ENCODE measurements at places on chromosomes 2 and 18.

- no peak for DNase-seq
Observed at GRCh38 chr2:67571785-67572718, 174.9 kb downstream of the ETAA1 start.

GRCh38 chr2:157431176-157431575 lies 12.7 kb downstream of the CYTIP start:
- no peak for DNase-seq

DNA sequence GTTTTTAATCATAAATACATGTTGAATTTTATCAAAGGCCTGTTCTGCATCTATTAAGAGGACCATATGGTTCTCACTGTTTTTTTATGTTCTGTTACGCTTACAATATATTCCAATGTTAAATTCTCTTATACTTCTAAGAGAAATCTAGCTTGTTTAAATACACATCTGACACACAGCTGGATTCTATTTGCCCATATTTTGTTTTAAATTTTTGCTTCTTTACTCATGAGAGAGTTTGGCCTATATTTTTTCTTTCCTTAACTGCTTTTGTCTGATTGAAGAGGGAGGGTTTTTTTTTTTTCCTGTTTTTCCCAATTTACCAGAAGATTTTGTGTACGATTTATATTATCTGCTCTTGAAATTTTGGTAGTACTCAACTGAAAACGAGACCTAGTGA lies 34.9 kb downstream of the RNF144A start:
- no peak for DNase-seq

DNA sequence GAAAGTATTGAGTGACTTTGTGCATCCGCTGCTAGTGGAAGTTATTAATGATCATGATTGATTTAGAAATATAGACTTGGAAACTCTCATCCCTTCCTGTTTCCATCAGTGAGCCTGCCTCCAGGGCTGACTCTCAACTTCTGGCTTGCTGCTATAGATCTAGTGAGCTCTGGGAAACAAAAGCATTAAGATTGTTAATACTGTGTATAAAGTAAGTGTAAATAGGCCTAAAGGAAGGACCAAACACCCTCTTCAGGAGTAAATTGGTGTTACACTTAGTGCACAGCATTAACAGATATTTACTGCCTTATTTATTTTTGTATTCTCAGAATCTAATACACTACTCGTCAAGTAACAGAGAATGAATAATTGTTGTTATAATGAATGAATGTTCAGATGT lies 285.6 kb downstream of the THSD7B start:
- DNase-seq = no peak

DNA sequence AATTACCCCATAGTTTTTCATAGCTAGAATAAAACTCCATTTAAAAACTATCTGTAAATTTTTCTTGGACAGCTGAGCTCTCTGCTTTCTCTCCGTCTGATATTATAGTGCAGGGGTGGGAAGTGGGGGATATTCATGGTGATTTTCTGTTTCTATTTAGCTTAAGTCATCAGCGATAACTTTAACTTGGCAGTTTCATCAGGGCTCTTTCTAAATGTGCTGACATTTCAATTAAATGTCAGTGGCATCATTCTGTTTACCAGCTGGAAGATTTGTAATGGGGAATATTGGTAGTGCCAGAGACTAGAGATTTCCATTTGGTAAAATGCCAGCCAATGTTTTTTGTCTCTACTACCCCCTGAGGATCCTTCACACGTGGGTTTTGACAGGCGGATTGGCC lies 53.5 kb upstream of the CAPN13 start:
- DNase-seq = no peak

GRCh38 chr2:165640247-165640929 lies 153.7 kb downstream of the GALNT3 start:
- no peak for DNase-seq

DNA sequence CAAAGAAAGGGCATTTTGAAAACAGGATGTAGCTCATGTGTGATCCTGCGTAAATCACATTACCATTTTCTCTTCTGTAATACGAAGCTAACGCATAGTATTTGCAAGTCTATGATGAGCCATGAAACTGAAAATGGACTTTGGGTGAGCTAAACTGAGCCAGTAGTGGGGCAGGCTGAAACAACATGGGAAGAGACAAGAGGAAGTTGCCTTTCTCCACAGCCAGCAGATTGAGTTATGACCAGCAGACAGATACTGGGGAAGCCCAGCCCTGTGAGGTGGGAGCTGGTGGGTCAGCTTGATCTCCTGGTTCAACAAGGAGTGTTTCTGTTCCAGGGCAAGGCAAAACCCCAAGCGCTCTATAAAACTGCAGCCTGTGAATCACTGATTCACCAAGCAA lies 11.8 kb downstream of the CYRIA start:
- DNase-seq = no peak

DNA sequence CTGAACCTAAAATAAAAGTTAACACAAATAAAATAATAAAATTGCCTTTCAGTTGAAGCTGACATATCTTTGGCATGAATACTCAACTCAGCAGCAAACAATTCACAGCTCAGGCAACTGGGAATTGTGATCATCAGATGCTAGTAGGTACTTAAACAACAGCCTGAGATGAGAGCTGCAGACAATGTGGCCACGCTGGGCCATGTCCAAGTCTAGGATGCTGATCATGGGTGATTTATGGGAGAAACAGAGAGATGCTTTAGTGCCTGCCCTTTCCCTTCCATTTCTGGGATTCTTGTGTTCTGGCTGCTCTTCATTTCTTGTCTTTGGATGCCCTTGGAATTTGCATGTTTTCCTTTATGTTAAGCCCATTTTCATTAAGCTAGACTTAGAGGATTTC lies 212.4 kb upstream of the CWC22 start:
- no peak for DNase-seq

GRCh38 chr2:31386648-31387047 lies 27.9 kb downstream of the XDH start:
- no peak for DNase-seq

DNA sequence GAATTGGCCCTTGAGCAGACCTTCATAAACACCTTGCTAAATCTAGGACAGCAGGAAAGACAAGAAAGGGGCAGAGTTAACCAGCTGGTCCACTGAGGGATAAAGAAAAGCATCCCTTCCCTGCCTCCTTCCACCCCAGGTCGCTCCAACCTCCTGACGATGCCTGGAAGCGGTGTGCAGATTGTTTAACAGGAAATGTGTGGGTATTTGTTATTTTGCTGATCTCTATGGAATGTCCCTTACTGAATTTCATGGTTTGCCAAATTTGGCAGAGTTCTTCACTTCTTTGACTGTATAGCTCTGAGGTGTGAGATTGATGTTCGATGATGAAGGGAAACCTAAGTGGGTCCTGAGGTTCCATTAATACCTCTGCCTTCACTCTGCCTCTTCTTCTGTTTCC lies 72.9 kb downstream of the MAP3K20 start:
- DNase-seq = no peak

- no peak for DNase-seq
Observed at GRCh38 chr2:9763356-9764152, 79.7 kb upstream of the TAF1B start.

DNA sequence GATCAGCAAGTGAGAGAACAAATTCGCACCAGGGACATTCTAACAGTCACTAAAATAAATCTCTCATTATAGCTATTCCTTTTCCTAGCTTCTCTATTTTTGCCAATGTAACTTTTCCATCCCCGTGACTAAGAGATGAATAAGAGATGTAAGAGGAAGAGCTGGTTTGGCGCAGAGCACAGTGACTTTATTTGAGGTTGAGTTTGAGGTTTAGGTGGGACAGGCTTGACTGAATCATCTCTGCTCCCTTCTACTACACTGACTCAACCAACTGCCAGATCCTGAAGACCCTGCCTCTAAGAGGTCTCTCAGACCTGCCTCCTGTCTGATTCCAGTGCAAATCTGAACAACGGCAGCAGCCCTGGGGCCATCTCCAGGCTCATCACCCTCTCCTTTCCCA lies 28.0 kb downstream of the RFX8 start:
- no peak for DNase-seq

- peak; percentile 65 for DNase-seq
Observed at GRCh38 chr2:26144953-26145680, 27.8 kb upstream of the GAREM2 start.

DNA sequence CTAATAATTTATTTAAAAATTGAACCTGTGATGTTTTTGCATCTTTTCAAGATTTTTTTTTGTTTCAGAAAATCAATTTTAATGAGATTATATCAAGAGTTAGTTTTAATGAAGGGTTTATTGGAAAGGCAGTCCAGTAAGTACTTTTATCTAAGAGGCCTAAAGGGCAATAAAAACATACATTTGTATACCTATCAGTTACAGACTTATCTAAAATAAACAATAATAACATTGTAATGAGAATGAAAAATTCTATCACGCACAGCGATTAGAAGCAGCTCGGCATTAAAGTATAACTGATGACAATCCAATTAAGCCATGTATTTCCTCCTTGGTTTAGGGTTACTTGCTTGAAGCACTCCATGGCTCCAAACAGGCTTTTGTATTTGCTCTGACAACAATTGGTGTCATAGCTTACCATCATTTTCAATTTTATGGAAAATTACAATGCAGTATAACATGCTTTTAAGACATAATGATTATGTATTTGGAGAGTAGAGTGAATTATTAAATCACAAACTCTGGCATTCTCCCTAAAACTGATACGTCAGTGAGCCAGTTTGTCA lies 629.4 kb downstream of the TSN start:
- no peak for DNase-seq

DNA sequence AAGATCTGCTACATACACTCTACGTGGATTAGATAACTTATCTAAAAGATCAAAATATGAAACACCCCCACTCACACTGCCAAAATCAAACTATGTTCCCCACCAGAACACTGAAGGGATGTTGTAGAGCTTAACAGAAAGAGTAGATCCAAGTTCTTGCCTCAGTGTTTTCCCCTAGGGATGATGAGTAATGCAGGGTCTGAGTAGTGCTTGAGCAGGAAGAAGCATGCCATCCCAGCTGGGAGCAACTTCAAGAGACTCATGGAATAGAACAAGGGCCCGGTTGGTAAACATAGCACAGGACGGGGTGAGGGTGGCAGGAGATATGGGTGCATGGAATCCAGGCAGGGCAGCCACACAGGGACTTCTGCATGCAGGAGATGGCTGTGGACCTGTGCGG lies 74.3 kb downstream of the SNTG2 start:
- no peak for DNase-seq

- DNase-seq = peak; percentile 68
Observed at GRCh38 chr18:63199743-63200241, 119.8 kb downstream of the BCL2 start.

DNA sequence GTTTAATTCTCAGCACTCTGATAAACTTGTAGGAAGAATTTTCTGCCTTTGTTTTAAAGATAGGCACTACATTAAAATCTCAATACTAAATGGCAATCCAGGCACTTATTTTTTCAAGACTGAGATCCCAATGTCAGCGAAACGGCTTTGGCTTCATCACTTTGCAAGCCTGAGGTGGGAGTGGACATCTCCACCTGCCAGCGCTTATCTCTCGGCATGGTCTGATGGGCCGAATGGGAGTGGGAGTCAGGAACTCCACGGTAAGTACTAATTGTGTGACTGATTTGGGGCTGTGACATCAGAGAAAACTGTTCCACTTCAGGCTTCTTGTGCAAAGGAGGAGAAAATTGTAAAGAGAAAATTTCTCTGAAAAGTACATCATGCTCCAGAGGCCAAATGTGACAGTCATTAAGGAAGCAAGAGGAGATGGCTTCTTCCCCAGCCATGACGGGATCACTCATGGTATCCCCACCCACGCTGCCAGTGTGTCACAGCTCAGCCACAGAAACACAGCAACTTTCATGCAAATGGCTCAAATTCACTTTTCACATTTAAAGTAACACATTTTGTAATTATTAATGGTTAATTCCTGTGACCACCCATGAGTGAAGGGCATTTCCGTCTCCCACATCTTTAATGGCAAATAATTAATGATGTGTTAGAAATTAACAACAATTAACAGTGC lies 385.5 kb upstream of the HNRNPA3 start:
- DNase-seq = no peak

- no peak for DNase-seq
Observed at GRCh38 chr18:57833441-57834101, 30.5 kb upstream of the ATP8B1 start.

- DNase-seq = no peak
Observed at GRCh38 chr2:157839822-157840221, 36.3 kb downstream of the ACVR1 start.

DNA sequence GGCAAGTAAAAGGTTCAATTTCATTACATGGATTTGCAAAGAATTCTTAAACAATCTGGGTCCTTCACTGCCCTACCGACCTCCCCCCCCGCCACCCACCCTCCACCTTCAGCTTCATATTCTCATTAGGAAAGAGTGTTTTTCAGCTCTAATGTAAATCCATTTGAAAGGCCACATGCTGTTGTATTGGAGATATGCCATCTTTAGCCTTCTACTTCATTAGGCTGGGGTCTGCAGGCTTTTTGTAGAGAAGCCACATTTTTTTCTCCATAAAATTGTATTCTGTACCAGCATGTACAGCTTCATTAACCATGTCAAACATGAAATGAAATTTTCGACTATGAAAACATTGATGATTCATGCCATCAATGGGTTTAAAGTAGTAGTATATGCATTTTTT lies 42.8 kb upstream of the THUMPD2 start:
- DNase-seq = no peak

- no peak for DNase-seq
Observed at GRCh38 chr2:44939106-44940048, 2.1 kb upstream of the SIX3 start.

DNA sequence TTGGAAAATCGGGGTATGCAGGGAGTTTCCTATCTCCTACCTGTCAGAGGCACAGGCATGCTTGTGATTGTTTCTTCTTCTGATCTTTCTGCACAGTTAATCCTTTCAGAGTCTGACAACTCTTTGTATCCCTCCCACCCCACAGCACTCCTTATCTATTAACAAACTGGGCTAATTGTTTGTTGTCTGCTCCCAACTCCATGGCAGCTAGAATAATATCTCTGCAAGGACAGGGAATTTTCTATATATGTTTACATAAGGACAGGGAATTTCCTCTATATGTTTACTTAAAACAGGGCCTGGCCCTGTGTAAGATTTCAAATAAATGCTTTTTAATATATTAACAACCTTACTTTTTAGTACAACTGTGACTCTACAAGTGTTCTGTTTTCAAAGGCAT lies 36.0 kb upstream of the VRK2 start:
- DNase-seq = no peak

DNA sequence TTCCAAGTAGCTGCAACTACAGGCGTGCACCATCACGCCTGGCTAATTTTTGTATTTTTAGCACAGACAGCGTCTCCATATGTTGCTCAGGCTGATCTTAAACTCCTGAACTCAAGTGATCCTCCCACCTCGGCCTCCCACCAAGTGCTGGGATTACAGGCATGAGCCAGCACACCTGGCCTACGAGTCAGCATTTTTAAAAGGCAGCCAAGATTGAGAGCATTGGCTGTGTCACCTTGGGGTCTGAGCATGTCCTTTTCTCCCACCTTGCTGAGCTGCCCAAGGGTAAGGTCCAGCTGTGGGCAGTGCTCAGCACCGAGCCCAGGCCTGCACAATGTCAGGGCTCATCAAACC lies 142.8 kb upstream of the LMAN1 start:
- DNase-seq = no peak

GRCh38 chr2:77866661-77867060 lies 344.5 kb upstream of the LRRTM4 start:
- no peak for DNase-seq

- no peak for DNase-seq
Observed at GRCh38 chr2:151860613-151861146, 32.5 kb upstream of the ARL5A start.

- no peak for DNase-seq
Observed at GRCh38 chr2:185862657-185863398, 124.2 kb downstream of the FSIP2 start.

Measured in CD4-positive, alpha-beta T cell treated with Interleukin-12 subunit alpha and Interleukin-12 subunit beta, for 1 hour (primary cell).